KG1 (cell line): ENCODE measurements at places on chromosomes 3 and 15.

DNA sequence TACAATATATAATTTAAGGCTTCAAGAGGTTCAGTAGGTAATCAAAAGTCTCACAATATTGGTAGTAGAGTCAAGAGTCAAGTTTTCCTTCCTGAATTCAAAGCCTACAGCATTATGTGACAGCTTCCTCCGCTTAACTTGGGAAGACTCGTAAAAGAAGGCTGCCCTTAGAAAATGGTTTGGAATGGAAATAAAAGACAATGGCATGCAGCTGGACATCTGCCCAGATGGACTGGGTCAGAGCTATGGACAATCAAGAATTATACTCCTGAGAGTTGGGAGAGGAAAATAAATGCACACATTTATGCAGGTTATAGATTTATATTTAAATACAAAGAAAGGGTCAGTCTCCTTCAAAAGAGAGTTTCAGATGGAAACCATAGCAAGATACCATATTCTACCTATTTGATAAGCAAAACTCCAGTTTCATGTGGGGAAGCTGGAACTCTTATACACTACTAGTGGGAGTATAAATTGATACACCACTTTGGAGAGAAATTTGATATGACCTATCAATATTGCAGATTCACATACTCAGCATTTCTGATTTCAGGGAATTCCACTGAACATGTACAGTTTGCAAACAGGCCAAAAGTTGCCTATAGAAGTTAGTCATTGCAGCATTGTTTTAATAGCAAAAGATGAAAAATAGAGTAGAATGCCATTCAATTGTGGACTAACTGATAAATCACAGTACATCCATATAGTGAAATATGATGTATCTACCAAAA is 6.1 kb downstream of the CRYBG3 start:
- DNase-seq = no peak

GRCh38 chr3:43735618-43736017 is 44.9 kb downstream of the ABHD5 start:
- no peak for DNase-seq

GRCh38 chr3:153484842-153485241 is 322.8 kb downstream of the RAP2B start:
- DNase-seq = no peak

DNA sequence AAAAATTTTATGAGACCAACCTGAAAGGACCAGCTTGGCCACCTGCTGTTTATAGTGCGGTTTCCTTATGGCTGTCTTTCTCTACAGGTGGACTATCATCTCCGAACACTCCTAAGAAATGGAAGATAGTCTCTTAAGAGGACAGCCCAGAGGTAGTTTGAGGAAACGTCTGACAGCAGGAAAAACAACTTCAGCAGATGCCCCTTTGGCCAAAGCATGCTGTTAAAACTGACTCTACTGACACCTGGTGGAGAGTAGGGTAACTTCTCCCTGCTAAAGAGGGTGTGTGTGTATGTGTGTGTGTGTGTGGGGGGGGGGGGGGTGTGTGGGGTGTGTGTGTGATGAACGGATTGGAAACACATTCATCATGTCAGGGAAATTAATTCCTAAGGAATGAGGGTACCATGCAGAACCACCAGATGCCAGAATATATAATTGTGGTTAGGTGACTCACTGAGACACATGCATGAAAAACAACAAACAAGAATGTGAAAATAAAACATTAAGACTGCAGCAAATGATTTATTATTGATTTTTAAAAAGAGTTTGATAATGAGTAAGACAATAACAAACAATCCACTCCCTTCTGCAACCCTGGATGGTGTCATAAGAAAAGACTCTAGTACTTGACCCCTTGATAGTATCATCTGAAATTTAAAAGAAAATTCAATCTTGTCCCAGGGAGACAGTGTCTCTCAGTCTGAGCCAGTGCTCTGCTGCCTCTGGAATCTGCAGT is 256.5 kb downstream of the THRB start:
- peak; percentile 28 for DNase-seq

DNA sequence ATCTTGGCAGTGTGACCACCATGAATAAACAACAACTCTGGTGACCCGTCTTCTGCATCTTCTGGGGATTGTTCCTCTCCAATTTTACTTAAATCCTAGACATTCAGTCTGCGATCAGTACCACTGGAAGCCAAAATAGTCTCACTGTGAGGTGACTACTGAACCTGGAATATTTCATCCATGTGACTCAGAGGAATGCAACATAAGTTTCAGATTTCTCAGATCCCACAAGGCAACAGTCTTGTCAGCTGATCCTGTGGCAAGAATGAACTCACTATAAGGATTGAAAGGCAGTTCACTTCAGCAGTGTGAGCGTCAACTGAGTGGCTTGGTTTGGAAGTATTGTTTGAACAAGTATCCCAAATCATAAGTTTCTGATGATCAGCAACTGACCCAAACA is 13.2 kb downstream of the NSUN3 start:
- no peak for DNase-seq

DNA sequence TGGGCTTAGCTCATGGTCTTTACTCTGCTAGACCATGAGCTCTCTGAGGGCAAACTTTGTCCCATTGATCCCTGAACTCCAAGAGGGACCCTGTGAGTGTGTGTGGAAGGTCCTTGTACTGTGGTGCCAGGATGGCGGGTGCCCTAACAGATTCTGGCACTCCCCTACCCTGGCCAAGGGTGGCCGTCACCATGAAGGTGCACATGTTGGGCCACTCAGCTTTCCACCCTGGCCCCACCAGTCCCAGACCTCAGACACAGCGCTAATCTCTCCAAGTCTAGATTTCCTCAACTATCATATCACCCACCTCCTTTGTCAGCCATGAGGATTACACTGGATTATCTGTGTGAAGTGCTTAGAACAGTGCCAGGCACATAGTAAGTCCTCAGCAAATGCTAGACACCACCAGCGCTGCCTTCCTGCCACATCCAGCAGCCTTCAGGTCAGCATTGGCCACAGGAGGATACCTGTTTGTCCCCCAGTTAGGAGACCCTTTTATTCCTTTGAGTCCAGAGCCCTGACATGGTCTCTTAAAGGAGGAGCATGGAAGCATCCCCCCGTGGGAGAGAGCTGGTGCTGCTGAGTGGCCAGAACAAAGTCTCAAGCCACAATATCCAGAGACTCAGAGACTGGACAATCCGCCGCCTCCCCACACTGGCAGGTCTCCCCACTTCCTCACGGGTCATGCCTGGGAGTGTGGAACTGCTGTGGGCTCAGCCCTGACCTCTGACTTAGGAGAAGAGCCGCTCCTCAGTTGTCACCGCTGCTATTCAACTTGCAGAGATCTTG is 44.5 kb upstream of the SLCO2A1 start:
- no peak for DNase-seq

DNA sequence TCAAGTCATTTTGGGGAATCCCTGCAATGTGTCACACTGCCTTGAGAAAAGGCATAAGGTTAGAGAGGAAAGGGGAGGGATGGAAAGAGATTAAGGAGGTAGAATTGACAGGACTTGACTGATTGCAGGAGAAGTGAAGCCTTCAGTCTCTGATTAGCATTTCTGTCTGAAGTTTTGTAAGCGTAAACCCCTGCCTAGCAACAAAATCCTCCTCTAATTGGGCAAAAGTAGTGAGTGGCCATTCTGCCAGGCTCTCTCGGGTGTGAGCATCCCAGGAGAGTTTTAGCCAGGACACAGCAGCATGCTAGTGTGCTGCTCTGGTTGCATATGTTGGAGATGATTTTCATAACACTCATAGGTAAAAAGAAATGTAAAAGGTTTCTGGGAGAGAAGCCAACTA is 117.0 kb upstream of the MRPL3 start:
- DNase-seq = no peak

DNA sequence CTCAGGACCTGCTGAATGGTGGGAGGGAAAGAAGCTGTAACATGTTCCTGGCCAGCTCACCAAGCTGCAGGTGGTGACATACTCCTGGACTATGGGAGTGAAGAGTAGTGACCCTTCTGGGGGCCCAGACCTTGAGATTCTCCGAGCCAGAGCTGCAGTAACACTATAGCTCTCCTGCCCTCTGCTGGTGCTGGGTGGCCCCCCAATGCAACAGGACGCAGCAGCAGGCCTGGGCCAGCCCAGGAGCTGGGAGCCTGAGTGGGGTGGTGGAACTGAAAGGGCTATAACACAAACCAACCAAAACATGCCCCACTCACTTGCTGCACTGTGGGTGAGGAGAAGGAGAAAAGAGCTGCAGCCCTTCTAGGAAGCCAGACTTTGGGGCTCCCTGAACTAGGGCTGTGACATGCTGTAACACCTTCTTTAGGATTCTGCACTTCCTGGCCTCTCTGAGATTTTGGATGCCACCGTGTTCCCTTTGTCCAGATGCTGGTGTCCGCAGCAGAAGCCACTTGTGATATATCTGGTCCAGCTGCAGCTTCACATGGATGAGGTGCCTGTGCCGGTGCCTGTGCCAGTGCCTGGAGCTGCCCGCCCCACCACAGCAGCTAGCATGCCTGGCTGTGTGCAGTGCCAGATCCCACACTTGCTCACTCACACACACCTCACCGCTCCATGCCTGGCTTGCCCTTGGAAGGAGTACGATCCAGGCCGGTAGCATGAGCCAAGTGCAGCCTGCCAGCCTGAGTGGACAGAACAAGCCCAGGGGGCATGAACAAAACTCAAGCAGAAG is 636.8 kb upstream of the KCNMB2 start:
- DNase-seq = no peak

DNA sequence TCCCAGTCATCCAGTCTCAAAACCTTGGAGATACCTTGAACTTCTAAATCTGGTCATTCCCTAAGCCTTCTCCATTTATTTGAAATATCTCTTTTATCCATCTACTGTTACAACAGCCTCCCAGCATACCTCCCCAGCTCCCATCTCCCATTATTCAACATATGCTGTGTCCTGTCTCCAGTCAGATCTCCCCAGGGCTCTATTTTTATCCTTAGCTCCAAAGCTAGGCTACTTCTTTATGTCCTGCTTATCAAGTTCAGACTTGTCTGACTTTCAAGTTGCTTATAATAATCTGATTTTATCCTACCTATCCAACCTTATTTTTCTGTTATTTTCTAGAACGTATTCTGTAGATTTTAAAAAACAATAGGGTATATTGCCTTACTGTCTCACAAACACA is 44.2 kb downstream of the IQGAP1 start:
- DNase-seq = no peak

- no peak for DNase-seq
Measured at GRCh38 chr3:171249245-171249644, 211.0 kb downstream of the TNIK start.

DNA sequence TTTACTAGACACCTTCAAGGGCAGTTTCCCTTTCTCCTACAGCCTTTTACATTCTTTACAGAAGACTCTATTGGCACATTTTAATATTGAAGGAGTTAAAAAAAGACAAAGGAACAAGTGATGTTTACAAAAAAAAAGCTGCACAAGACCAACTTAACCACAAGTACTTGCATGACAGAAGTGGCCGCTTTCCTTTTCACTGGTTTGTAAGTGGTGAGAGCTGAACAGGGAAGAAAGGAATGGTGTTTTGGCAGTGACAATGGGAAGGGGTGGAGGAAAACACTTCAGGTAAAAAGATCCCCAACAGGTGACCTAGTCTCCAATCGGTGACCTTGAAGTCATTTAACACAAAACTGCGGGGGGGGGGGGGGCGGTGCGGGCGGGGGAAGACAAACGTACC is 1.1 kb downstream of the WDR72 start:
- no peak for DNase-seq

DNA sequence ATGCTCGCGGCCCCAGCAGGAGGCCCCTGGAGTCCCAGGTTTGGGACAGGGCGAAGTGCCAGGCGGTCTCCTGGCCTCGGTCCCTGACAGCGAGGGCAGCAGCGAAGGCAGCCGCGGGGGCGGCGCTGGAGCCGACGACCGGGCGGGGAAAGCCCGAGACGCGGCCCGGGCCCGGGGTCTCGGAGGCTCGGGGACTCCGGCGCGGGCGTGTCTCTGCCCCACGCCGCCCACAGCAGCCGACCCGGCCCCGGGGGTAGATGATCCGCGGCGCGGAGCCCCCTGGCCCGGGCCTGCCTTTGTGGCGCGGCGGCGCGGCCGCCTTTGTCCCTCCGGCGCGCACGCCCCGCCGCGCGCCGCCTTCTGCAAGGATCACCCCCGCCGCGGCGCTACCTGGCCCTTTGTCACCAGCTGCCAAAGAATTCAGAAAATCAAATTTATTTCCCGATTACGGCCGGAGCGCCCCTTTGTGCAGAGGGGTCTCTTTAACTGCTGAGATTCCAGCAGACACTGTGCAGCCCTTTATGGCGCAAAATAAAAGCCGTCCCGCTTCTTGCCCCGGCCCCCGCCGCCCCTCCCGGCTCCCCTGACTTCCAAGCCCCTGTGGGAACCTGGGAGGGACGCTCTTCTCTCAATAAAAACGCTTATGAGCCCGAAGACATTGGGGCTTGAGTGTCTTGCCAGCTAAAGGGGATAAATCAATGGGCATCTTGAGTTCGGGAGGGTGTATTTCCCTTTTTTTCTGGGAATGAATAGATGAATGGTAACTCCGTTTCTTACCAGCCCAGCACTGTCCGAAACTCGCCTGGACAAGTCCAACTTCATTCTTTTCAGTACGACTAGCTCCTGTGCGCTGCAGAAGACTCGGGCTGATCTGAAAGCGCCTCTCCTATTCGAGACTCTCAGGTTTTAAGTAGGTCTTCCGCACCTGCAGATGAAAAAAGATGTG is 68.4 kb downstream of the HES1 start:
- DNase-seq = no peak

GRCh38 chr3:106281221-106281620 is 412.4 kb upstream of the CBLB start:
- DNase-seq = no peak

- DNase-seq = no peak
Measured at GRCh38 chr3:145183261-145183660, 977.7 kb downstream of the PLOD2 start.

DNA sequence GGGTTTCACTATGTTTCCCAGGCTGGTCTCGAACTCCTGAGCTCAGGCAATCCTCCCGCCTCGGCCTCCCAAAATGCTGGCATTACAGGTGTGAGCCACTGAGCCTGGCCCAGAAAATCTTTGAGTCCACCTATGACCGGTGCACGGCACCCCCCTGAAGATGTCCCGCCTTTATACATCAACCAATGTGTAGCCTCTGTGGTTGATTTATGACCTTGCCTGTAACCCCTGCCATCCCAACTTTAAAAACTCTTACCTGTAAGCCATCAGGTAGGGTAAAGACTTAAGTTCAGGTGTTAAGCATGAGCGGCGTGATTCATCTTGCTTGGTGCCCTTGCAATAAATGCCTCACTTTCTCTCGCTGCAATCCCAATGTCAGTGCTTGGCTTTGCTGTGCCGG is 14.5 kb upstream of the CTSH start:
- no peak for DNase-seq

DNA sequence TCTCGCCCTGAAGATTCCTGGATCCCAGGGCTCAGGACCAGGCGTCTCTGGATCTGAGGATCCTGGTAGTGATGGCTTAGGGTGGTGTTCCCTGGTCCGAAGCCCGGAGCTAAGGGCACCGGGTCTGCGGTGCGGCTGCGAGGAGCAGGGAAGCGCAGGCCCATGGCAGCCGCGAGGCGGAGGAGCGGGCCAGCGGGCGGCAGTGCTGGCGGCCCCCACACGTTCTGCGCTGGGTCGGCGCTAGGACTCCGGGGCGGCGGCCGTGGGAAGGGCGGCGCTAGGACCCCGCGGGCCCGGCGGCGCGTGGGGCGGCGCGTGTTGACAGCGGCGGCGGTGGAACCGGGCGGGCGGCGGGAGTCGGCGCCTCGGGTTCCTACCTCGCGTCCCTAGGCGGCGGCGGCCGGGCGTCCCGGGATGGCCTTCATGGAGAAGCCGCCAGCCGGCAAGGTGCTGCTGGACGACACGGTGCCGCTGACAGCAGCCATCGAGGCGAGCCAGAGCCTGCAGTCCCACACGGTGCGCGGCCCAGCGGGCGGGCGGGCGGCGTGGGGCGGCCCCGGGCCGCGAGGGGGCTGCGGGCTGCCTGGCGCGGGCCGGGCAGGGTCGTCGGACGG is at the start of gene PXK:
PXK (plus strand) TSS at position 318 of the 614 bp plus-strand sequence; CDS start at position 415, 97 bp downstream.
- DNase-seq = no peak
